ENCODE measurements at places on chromosomes 3 and 15.

- DNase-seq = no peak
Observed at GRCh38 chr3:195003006-195003892, 267.7 kb downstream of the XXYLT1 start.

GRCh38 chr15:85473455-85473854 is 93.1 kb downstream of the AKAP13 start:
- DNase-seq = no peak

DNA sequence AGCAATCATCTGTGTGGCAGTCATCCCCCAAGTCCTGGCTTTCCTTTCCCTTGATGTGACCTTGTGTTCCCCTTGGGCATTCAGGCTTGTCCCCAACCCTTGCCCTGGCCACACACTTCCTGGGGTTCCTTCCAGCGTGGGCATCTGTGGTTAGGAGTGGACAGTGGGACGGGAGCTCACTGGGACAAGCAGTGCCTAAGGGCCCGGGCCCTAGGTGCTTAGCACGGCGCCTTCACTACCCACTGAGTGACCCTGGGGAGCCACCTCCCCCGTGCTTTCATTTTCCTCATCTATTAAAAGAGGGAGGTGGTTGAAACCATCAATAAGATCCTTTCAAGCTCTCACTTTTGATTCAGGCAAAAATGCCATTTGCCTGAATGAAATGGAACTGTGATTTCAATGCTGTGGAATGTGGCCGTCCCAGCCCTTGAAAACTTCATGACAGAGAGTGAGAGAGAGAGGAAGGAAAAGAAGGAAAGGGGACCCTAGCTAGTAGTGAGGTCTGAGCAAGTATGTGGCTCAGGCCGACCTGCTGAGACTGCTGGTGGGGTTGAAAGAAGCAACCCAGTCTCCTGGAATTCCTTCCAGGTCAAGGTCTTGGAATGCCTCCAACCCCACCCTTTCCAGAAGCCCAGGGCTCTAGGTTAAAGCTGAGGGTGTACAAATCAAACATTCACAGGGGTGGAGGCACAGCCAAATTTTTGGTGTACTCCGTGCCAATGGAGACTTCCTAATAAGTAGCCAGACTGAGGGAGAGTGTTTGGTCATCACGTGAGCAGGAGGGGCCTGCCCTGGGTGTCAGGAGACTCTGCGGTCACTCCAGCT is 302.9 kb downstream of the TLE3 start:
- no peak for DNase-seq

GRCh38 chr3:14289590-14290461 is 111.2 kb downstream of the LSM3 start:
- DNase-seq = no peak

- DNase-seq = no peak
Observed at GRCh38 chr15:55999658-56000057, 6.2 kb upstream of the NEDD4 start.

- no peak for DNase-seq
Observed at GRCh38 chr15:61155741-61156700, 73.1 kb downstream of the RORA start.

GRCh38 chr15:56987286-56987685 is 68.8 kb downstream of the TCF12 start:
- no peak for DNase-seq

GRCh38 chr3:63808633-63809032 is 10.5 kb upstream of the C3orf49 start:
- DNase-seq = no peak

- DNase-seq = peak; percentile 72
Observed at GRCh38 chr3:5188419-5189221, 1.1 kb downstream of the EDEM1 start.

- DNase-seq = no peak
Observed at GRCh38 chr15:55627730-55628368, 39.7 kb upstream of the PYGO1 start.

GRCh38 chr3:114035896-114036295 is 20.4 kb downstream of the CCDC191 start:
- DNase-seq = no peak

GRCh38 chr3:23198801-23199200 is 4.3 kb upstream of the UBE2E2 start:
- no peak for DNase-seq

DNA sequence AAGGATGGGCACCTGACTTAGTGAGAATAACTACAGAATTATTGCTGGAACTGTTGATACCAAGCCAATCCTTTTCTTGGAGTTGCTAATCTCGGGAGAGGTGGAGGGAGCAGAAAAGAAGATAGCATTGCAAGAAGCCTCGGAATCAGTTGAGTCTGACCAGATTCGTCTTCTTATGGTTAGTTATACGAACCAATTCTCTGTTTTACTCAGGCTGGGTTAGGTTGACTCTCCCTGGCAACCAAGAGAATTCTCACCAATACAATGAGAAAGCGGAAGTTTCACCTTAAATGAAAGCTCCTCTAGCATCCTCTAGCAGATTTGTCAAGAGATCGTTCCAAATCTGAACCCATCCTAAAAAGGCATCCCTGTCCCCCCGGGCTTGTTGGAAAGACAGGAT is 43.5 kb upstream of the UBE2E1 start:
- no peak for DNase-seq

DNA sequence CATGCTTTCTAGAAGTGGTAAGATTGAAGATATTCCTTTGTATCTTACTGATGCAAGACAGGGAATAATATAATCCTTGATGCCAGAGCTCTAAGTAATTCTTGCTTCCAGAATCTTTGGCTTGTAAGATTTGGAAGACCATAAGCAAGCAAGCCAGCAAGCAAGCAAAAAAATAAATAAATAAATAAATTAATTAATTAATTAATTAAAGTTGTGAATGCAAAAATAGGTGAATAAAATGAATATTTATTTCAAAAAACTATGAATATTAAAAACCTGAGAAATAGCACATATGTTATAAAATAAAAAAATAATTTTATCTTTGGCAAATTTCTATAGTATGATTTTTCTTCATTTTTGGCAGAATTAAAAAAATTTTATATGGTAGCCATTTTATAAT is 750.2 kb upstream of the ARRDC4 start:
- DNase-seq = no peak

DNA sequence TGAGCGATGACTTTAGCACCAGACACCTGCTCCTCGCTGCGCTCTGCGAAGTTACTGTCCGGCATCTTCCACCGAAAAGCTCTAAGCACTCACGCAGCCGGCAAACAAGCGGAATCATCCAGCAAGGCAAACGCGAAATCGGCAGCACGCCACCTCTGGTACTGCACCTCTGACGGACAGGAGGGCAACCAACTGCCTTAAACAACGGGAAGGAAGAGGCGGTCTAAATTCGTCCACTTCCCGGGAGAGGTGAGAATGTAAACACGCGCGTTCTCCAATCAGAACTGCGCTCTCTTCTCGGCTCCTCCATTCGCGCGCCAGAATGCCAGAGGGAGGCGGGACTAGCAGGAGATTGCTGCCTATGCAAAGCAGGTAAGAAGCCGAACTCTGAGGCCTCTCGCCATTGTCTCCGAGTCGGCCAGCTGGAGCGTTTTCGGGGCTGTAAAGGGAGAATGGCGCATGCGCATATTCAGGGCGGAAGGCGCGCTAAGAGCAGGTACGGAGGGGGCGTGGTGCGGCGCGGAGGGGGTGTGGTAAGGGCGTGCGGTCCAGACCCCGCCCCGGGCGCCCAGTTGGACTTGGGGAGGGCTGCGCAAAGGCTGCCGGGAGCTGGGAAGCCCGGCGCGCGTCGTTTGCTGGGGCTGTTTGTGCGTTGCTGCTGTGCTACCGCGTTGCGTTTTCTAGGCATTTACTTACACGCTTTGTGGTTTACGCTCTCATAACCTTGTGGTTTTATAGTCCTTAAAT is at the start of the genes BTD and HACL1:
Gene BTD, plus strand, starts transcription at position 347 of the 747 bp plus-strand sequence. CDS start 33,695 bp downstream, outside the sequence.
Gene HACL1, minus strand, starts transcription at position 171 of the 747 bp plus-strand sequence. Its CDS starts 106 bp downstream, at position 65.
- peak; percentile 99 for DNase-seq

DNA sequence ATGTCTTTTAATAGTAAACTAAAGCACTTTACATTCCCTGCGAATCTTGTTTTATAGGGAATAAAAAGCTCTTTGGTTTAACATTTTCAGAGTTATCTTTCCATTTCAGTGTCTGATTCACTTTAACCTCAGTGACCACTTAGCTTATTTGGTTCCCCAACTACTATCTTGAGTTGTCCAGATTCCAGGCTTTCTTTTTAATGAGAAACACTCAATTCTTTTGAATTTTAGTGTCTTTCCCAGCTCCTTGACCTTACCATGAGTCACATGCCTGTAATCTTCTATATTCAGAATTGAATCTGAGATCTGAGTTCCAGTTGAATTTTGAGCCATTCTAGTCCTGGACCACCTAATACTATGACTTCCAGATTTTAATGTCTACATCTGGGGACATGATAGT is 144.4 kb downstream of the KCNAB1 start:
- no peak for DNase-seq

DNA sequence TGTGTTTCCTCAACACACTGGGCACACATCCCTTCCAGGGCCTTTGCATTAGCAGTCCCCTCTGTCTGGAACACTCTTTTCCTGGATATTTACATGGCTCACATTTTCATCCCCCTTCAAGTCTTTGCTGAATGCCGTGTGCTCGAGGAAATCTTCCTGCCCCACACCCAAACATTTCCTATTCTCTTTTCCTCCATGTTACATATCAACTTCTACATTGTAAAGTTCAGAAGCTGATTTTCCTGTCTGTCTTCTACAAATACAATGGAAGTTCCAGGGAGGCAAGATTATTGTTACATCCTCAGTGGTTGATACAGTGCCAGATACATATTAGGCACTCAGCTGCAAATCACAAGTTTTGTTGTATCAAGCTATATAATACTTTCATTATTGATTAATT is 4.1 kb downstream of the ACAD11 start:
- DNase-seq = no peak

DNA sequence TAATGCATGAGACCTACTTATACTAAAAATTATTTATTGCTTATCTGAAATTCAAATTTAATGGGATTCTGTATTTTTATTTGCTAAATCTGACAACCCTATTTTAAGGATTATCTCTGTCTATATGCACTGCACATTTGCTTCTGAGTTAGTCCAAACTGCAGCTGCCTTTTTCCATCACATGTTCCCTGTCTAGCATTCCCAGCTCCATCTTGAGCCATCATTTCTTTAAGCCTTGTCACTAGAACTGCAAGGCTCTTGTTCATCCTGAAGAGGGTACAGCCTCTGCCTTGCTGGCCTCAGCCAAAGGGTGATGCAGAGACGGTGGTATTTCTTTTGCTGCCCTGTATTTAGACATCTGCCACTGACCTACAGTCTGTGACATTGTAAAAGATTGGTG is 125.8 kb upstream of the STT3B start:
- DNase-seq = no peak

DNA sequence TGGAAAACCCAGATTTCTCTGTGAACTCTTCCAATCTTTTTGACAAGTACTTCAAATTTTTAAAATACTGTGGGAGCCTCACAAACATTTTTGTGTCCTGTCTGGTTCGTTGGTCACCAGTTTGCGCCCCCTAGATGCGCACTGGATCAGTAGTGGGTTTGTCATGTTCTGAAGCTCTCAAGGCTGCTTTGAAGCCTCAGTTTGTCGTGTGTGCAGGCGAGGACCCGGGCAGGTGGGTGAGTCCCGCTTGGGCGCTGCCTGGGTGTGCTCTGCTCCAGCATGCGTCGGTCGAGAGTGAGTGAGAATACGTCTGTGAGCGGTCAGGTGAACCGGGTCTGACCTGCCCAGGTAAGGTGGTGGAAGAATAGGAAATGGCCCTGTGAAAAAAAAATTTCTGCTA is 17.3 kb upstream of the AEN start:
- DNase-seq = no peak

- peak; percentile 45 for DNase-seq
Observed at GRCh38 chr3:145094355-145094941, 1066.5 kb downstream of the PLOD2 start.

- DNase-seq = peak; percentile 59
Observed at GRCh38 chr3:131075632-131076328, 49.1 kb downstream of the NEK11 start.

DNA sequence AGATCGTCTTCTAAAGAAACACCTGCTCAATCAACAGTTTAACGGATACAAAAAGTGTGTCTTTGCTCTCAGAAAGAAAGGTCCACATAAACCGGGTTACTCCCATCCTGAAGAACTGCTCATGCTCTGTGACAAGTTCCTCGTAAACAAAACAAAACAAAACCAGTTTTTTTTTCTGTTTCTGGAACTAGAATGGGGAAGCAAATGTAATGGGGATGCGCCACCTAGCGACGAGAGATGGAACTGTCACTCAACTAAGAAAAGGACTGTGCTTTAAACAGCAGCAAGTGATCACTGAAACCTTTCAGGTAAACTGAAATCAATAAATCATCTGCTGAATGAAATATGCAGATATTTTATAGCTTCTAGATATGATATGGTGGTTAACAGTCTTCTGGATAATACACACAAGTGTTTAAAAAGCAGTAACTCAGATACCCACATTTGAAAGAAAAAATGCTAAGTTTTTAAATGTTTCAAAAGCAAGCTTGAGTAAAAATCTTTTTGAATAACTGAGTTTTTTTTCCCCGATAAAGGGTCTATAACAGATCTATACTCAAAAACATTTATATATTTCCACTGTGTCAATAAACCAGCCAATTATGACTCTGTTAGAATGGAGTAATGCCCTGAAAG is 10.9 kb downstream of the TM2D3 start:
- peak; percentile 68 for DNase-seq

- peak; percentile 76 for DNase-seq
Observed at GRCh38 chr3:10026084-10026890, at the start of gene FANCD2. FANCD2 (plus strand) TSS chr3:10026437; CDS start chr3:10028658, 2,221 bp downstream.

- no peak for DNase-seq
Observed at GRCh38 chr3:81985996-81986723, 224.7 kb upstream of the GBE1 start.

DNA sequence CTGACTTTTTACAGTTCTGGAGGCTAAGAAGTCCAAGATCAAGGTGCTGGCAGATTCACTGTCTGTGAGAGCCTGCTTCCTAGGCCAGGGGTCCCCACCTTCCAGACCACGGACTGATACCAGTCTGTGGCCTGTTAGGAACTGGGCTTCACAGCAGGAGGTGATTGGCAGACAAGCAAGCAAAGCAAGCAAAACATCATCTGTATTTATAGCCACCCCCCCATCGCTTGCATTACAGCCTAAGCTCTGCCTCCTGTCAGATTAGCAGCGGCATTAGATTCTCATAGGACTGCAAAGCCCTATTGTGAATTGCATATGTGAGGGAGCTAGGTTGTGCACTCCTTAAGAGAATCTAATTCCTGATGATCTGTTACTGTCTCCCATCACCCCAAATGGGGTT is 194.7 kb upstream of the THRB start:
- no peak for DNase-seq

DNA sequence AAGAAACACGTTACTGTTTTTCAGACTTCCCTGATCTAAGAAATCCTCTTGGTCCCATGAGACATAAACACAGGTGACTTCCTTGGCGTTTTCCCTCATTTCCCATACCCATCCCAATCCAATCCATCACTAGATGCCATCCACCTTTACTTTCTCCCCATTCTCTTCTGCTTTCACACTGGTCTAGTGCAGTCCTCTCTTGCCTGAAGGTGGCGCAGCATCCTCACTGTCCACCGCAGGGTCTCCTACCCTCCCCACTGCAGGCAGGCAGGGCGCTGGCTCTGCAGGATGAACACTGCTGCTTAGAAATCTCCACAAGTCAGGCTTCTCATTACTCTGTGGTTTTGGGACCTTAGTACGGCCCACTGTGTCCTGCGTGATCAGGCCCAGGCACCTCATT is 58.2 kb downstream of the RAB7A start:
- DNase-seq = no peak

Data from Jurkat, Clone E6-1 (cell line).